ENCODE measurements at places on chromosomes 2 and 18.

DNA sequence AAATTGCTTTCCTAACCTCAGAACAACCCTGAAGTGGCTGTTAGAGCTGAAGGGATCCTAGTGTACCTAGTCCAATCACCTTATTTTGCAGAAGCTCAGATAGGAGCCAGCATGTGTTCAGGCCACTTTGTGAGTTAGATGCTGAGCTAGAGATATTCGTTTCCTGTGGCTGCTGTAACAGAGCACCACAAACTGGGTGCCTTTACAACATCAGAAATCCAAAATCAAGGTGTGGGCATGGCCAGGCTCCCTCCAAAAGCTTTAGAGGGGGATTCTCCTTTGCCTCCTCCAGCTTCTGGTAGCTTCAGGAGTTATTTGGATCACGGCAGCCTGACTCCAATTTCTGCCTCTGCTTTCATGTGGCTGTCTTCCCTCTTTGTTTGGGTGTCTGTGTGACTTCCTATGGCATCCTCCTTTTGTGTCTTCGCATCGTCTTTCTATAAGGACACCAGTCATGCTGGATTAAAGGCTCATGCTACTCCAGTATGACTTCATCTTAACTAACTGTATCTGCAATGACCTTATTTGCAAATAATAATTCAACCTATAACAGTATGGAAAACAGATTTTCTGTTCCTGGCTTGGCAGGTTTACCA lies 86.3 kb upstream of the TGFA start:
- no peak for DNase-seq

DNA sequence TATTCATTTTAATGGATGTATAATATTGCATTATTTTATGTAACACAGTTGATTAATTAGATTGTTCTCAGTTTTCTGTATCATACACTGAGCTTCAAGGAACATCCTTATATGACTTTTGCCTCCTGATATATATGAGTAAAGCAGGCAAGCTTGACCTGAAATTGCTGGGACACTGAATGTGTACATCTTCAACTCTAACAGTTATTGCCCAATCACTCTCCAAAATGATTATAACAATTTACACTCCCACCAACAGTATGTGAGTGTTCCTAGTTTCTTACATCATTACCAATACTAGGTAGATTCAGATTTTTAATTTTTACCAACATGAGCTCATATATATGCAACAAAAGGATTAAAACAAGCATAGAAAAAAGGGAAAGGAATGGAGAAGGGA lies 379.4 kb downstream of the SETBP1 start:
- DNase-seq = no peak

- no peak for DNase-seq
Measured at GRCh38 chr2:210233487-210233886, 8.2 kb upstream of the ACADL start.

DNA sequence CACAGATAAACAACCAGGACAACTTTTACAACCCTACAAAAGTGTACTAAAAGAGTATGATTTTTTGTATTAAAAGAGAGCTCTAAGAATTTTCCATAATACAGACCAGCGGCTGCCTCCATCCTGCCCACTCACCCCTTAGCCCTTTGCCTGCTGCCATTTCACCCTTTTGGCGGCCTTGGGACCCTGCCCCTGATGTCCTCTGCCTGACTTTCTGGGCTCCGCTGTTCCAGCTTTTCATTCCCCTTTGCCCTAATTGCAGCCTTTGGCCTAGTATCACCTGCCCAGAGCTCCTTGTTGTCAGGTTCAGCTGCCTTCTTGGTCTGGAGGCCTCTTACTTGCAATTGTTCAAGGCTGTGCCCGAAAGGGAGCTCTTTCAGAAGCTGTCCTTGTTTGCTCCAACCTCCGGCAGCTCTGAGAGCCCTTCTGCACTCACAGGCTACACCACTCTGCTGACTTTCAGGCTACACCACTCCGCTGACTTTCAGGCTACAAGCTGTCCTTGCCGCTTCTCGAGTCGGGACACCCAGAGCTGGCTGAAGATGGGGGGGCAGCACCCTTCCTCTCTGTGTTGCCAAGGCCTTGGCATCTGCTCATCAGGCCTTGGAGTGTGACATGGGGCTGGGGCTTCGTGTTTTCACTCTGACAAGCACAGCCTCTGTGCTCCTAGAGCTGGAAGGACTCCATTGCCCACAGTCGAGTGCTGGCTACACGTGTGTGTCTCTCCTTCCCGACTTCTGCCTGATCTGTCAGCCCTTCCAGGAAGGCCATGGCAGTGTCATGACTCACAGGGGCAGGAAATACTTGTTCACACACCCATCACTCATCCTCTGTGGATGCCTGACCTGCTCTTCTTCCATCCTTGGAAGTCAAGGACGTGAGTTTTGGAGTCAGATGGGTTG lies 43.1 kb upstream of the HDAC4 start:
- DNase-seq = no peak

DNA sequence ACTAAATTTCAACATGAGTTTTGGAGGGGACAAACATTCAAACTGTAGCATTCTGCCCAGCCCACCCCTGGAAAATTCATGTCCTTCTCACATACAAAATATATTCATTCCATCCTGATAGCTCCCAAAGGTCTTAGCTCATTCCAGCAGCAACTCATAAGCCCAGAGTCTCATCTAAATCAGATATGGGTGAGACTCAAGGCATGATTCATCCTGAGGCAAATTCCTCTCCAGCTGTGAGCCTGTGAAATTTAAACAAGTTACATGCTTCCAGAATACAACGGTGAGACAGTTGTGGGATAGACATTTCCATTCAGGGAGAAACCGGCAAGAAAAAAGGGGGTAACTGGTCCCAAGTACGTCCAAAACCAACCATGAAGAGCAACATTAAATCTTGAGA lies 43.5 kb upstream of the FAHD2A start:
- DNase-seq = no peak

DNA sequence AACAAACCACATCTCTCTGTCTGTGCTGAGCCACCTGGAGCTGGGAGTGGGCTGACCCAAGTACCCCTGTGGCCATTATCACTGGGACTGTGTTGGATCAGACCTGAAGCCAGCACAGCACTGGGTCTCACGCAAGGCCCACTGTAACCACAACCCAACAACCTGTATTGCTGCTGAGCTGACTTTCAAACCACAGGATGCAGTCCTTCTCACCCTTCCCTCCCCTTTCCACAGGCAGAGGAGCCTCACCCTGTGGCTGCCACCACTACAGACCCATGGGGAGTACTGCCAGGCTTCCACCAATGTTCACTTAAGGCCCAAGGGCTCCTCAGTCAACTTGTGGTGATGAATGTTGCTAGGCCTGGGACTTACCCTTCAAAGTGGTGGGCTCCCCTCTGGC lies 135.7 kb downstream of the DIS3L2 start:
- DNase-seq = no peak

DNA sequence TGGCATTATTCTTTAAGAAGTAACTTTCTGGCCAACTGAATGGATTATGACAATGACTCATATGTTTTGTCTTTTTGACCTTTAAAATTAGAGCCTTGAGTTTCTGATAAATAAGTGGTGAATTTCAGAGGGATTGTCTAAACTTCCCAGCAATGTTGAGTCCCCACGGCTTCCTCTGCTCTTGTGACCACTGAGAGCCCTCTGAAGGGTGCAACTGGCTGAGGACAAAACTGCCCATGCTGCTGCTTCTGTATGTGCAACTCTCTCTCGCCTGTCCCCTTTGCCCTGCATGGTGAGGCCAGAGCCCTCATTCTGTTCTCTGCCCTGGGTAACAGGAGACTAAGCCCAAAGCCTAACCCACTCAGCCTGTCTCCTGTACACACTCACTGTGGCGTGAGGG lies 52.7 kb upstream of the SLC14A1 start:
- DNase-seq = no peak

GRCh38 chr2:179068991-179069643 lies 19.2 kb upstream of the CCDC141 start:
- no peak for DNase-seq

- DNase-seq = no peak
Measured at GRCh38 chr2:195594248-195594647, 62.8 kb upstream of the SLC39A10 start.

DNA sequence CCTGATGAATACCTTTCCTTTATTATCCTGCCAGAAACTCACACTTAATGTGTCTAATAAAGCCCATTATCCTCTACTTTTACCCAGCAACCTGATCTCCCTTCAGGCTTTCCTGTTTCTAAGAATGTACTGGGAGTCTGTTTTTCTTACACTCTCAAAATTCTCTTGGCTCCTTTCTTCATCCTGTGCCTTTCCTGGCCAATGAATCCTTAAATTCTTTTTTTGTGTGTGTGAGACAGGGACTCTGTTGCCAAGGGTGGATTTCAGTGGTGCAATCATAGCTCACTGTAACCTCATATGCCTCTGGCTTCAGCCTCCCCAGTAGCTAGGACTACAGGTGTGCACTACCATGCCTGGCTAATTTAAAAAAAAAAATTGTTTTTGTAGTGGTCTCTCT lies 72.7 kb downstream of the MAP2 start:
- no peak for DNase-seq

GRCh38 chr2:74119912-74120825 lies 27.5 kb downstream of the BOLA3 start:
- DNase-seq = peak; percentile 76

DNA sequence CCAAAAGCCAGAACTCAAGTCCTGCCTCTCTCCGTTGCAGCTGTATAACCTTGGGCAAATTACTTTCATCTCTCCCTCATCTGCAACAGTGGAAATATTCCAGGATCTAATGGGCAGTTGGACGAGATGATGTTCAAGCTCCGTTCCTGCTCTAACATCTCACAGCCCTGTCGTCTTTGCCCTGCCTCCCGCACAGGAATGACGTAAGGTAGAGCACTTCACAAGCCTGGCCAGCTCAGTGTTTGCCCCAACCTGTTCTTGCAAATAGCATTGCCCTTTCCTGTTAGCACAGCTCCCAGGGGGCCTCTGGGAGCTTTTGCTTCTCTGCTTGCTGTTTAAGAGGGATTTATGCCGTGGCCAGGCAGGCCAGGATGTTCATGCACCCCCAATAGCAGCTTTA lies 107.9 kb downstream of the KLHL29 start:
- DNase-seq = no peak

DNA sequence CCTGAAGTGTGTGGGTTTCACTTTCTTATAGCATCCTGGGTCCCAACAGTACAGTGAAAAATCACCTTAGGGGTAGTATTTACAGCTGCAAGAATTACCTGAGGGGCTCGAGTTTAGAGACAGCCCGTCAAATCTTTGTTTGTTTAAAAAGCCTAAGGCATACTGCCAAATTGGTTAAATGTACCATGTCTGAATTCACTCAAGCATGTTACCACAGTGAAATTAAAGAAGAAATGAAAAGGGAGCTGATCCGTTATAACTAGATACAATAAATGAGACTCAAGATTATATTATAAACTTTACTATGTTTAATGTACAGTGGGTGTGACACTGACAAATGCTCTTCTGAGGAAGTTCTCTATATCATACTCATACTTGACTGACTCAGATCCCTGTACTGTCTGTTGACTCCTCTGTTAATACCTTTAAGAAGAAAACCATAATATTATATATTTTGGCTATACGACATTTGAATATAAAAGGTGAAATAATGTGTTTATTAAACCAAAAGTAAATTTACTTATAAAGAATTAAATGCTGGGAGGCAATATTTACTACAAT lies 107.3 kb downstream of the TMEFF2 start:
- DNase-seq = peak; percentile 18

DNA sequence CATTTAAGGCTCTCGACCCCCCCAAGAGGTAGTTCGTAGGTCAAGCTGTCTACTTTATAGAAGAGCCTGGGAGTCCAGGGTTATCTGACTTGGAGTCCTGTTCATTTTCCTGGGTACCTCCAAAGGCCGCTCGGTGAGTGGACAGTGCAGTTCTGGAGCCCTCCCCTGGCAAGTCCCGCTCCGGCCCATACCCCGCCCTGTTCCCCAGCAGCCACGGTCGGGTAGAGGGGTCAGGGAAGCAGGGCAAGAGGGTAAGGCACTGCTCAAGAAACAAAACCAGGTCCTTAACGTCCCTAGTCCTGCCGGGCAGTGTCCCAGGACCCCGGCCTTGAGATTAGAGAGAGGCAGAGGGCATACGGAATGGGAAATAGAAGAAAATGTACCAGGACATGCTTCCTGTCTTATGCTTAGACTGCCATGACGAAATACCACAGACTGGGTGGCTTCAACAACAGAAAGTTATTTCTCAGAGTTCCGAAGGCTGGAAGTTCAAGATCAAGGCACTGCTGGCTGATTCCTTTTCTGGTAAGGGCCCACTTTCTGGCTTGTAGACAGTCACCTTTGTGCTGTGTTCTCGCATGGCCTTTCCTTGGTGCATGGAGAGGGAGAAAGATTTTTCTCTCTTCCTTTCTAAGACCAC lies 5.4 kb upstream of the HPCAL1 start:
- no peak for DNase-seq

DNA sequence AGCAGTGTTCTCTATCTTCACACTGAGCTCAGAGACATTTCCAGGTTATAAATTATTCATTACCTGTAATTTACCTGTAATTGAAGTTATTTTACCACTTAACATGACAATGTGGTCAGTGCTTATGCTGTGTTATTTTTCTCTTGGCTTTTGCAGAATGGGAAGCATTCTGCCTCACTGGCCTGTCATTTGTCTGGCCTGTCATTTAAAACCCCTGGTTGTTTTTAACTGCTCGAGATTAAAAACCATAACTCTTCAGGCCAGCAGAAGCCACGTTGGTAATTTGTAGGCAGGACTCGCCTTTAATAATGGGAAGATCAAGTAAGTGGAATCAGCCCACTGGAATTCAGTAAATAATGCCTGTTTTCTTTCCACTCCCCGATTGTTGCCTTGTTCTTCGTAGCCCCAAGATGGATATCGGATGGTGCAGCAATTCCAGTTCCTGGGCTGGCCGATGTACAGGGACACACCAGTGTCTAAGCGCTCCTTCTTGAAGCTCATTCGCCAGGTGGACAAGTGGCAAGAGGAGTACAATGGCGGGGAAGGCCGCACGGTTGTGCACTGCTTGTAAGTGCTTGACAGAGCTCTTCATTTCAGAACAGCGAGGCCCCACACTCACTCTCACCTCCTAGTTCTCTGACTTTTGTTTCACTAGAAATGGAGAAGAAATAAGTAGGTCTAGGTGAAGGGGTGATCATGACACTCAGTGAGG lies 222.4 kb upstream of the RAB12 start:
- no peak for DNase-seq

GRCh38 chr18:31497836-31498573 lies at the start of gene DSG2:
Gene DSG2, plus strand, starts transcription at chr18:31498177. Its CDS starts 75 bp downstream, at chr18:31498252.
- DNase-seq = no peak

GRCh38 chr2:239467956-239468490 lies 67.2 kb upstream of the HDAC4 start:
- no peak for DNase-seq

- no peak for DNase-seq
Measured at GRCh38 chr2:212284166-212284565, 254.4 kb downstream of the ERBB4 start.

DNA sequence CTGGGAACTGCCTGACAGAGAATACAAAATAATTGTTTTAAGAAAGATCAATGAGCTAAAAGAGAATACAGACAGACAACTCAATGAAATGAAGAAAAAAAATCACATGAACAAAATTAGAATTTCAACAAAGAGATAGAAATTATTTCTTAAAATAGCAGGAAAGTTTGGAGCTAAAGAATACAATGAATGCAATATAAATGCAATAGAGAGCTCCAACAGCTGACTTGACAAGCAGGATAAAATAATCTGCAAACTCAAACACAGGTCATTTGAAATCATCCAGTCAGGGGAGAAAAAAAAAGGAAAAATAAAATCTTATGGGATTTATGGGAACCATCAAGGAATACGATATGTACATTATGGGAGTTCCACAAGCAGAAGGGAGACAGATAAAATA lies 902.7 kb upstream of the ZEB2 start:
- DNase-seq = no peak

GRCh38 chr2:39898934-39899333 lies 119.9 kb upstream of the THUMPD2 start:
- DNase-seq = no peak

- DNase-seq = peak; percentile 35
Measured at GRCh38 chr2:181673173-181673572, 7.1 kb downstream of the NEUROD1 start.
